Dermis blood vessel endothelial cell (primary cell): ENCODE measurements at places on chromosomes 11 and 22.

DNA sequence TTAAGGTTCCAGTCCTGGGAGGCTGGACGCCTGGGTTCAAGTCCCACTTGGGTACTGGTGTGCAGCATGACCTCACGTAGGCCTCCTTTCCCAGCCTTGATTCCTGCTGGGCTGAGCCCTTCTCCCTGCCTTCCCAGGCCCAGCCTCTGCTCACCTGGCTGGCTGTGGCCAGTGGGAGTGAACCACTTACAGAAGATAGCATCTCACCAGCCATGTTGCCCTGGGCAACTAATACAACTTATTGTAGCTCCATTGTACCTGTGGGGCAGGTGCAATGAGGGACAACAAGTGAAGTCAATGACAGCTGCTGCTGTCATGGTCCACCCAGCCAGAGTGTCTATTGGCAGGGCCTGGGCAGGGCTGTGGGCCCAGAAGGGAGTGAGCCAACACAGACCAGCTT, 48.4 kb upstream of the MPEG1 start:
- no peak for DNase-seq

GRCh38 chr22:19880786-19881569, 26.3 kb upstream of the GNB1L start:
- peak; percentile 98 for DNase-seq

- no peak for DNase-seq
Observed at GRCh38 chr22:48372390-48372789, 1455.3 kb downstream of the BRD1 start.

- DNase-seq, result no peak
Observed at GRCh38 chr22:32839831-32840584, 38.5 kb downstream of the TIMP3 start.

DNA sequence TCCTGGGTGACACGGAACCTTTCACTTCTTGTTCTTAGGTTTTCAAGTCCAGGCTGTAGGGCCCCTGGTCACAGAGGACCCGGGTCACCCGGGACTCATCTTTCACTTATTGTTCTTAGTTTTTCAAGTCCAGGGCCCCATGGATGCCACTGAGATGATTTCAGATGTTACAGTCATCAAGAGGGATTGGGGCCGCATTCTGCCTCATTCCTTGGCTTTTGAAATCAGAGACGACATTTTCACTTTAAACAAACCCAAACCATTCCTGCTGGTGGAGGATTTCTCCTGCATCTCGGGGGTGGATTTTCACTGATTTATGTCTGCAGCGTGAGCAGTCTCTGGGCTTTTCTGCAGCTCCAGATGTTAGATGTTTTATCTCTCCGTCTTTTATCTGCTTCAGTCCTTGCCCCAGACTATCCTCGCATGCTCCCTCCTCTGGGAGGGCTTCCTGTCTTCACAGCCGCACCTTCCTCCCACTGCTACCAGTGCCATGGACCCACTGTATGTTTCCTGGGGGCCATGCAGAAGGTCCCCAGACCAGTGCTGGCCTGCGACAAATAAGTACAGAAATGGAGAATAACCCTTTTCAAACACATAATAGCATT, 27.4 kb downstream of the FBLN1 start:
- no peak for DNase-seq

DNA sequence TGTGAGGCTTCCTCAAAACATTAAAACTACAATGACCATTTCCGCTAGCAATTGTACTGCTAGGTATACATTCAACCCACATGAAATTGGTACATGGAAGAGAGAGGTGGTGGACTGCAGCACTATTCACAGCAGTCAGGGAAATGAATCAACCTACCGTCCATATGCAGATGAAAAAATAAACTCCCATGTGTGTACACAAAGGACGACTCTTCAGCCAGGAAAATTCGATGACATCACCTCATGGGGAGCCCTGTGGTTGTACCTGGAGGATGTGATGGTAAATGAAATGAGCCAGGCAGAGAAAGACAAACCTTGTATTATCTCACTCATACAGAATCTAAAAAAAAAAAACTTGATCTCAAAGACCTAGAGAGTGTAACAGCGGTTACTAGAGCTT, 23.3 kb downstream of the RFPL3 start:
- peak; percentile 79 for DNase-seq

DNA sequence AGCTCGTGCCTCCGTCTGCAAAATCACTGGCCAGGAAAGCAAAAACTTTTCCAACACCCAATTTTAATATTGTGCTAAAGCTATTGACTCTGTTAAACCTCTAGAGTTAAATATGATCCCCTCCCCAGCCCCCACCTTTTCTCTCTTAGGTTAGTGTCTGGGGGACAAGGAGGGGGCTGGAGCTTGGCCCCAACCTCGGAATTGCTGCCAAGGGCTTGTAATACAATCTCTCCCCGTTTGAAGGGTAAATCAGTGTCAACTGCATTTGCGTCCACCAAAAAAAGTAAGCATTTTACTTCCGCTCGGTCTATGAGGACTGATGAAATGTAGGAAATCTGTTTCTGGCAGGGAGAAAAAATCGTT, at the start of gene GAS2:
Gene GAS2 (plus strand): TSS at position 287 of the 363 bp plus-strand sequence. CDS start 8,259 bp downstream, outside the sequence.
- DNase-seq, result no peak

DNA sequence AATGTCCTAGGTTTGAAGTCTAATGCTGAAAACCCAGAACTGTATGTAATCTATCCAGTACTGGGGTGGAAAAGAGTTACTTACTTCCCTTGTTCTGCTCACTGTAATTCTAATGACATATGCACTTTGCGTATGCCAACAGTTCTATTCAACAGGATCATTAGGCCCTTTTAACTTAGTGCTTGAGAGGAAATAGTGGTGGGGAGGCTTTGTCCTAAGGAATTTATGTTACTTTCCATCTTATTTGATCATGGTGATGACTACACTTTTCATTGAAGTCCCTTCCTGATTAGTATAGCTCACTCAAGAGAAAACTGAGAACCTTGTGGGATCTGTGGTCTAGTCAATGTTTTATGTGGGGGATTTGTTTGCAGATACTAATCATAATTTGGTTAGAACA, 348.2 kb downstream of the GUCY1A2 start:
- DNase-seq, result peak; percentile 24

- DNase-seq, result no peak
Observed at GRCh38 chr11:73414977-73415651, 38.9 kb downstream of the RELT start.

DNA sequence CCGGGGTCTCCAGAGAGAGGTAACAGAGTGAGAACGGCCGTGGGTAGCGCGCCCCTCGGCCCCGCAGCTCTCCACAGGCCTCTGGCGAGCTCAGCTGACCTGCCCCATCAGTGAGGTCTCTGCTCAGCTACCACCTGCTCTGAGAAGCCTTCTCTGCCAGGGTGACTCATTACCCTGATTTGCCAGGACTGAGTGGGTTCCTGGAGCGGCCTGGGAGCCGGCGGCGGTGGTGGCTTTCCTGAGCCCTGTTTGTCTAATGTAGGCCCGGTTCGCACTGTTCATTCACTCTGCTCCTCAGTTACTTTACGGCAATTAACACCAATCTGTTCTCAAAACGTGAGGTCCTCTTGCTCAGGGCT, 351.0 kb upstream of the B3GAT1 start:
- no peak for DNase-seq

GRCh38 chr11:17718510-17718962, 835 bp upstream of the MYOD1 start:
- no peak for DNase-seq

- DNase-seq, result no peak
Observed at GRCh38 chr11:67372321-67372992, 941 bp downstream of the CLCF1 start.

DNA sequence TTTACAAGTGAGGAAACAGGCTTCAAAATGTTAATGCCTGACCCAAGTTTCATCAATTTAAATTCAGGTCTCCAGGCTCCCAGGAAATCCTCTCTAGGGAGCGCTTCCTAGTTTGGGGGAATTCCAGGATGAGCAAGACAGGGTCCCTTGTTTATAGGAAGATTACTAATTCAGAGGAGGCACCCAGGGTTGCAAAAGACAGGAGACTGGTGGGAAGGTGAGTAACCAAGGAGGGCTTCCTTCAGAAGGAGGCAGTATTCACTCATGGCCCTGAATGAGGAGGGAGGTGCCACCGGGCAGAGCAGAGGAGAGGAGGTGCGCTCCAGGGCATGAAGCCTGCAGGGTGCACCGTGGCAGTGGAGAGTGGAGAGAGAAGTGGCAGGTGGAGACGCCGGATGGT, 1.6 kb downstream of the TMEM132A start:
- no peak for DNase-seq

DNA sequence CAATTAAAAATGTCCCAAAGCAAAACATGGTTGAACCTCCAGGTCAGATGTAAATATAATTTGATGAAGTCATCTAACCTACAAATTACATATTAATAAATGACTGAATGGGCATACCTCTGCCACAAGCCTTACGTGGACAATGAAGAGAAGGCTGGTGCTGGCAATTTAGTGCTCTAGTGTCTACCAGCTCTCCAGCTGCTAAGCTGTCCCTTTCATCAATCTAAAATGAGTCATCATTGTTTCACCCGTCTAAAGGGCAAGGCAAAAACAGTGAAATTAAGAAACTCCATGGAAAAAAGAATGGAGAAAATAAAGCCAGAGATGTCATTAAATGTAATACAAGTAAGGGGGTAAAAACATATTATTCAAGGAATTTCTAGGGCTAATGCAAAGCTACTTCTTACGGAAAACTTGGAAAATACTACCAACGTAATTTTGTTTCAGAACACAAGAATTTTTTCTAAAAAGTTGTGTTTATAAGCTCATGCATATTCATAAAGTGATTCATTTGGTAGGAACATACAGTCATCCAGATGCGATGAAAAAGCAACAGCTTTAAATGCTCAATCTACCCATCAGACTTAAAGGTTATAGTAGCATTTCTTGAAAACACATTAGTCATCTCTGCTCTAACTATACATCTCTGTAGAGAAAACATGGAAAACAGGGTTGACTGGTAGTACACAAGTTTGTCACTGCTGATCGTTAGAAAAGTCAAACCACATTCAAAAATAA, 71.5 kb downstream of the SIK3 start:
- DNase-seq, result no peak

GRCh38 chr11:75820645-75821044, 5.6 kb downstream of the UVRAG start:
- no peak for DNase-seq

DNA sequence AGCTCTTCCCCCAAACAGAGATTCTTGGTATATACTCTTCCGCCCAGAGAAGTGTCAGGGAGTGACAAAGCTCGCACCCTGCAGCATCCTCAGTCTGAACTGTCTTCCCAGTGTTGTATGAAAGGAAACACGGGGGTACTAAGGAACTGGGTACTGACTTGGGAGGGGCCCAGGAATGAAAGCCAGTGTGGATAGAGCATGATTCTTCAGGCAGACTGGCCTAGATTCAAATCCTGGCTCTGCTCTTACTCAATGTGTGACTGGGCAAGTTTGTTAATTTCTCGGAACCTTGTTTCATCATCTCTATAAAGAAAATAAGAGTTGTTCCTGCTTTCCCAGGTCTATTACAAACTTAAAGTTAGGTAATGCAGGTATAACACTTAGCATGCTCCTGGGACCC, 266.0 kb upstream of the NARS2 start:
- DNase-seq, result no peak

DNA sequence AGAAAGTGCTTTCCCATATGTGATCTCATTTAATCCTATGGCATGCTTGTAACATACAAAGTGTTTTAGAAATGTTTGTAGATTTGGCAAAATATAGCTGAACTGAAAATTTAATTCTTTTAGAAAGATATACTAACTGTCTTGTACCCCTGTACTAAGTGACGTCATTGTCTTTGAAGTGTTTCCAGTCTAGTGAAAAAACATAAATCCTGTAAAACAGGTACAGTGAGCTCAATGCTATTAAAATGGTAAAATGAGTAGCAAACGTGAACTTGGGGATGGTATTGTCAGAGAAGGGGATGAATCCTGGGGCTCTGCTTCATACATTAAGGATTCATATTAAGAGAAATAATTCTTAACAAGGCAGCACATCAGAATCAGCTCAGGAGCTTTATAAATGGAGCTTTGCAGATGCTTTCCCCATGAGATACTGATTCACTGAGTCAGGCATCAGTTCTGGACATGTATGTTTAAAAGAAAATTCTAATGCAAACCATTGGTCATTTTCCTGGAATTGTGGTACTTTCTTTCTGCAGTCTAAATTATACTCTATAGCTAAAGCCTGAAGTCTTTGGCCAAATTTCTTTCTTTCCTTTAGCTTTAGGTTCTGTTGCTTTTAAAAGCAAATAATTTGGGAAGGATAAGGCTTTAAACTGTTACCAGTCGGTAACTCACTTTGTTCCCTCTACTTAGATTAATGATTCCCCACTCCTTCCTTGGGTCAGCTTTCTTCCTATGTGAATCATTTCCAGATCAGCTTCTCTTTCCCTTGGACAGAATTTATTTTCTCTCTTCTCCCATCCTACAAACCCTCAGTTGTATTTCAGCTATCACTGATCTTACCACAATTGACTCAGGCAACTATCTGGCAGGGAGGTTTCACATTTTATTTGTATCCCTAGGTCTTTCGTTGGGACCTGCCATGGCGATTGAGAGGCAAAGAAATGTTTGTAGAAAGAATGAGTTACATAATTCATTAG, 57.5 kb upstream of the DDI1 start:
- DNase-seq, result no peak

- no peak for DNase-seq
Observed at GRCh38 chr11:70595452-70595851, 197.1 kb downstream of the CTTN start.

- no peak for DNase-seq
Observed at GRCh38 chr11:64048042-64048854, 12.5 kb downstream of the FLRT1 start.
